ENCODE measurements at places on chromosomes 12 and 14. TPM values are rescaled to one million over a fixed set of nuclear protein-coding genes. Genes with fewer than 3 reads are reported as not detected.

The KCNH3 gene
- 0.66 TPM for total RNA-seq

The CAPZA3 gene
- total RNA-seq = not detected

The FOXA1 gene
- total RNA-seq = not detected

The ADAM21 gene
- total RNA-seq = not detected

DNA sequence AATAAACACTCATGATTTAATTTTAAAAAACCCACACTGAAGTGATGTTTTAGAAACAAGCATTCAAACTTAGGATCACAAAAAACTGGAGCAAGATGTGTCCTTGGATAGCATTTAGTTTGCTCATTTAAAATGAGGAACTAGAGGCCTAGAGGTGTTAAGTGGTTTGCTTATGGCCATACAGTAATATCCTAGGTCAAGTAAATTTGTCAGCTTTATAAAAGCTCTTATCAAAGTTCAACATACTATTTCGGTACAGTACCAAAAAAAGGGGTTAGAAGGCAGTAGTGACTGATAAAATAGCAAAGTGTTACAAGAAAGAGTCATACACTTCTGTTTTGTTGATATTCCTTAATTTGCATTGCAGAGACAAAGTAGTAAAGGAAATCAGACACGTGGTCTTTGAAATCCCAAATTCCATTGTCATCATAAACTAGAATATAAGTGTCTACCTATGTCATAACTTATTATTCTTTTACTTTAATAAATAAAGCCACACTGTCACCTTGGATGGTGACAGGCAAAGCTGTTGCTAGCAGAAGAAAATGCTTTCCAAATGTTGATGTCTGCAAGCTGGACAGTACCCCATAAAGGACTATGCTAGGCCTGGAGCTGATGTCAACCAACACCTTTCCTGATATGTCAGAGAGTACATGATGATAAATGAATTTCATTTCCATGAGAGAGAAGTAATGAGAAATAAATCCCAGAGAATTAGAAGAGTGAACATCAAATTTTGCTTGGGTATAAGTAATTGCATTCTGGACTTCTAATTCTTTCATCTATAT lies 17.6 kb upstream of the SRP54 start:
- no peak for DNase-seq

DNA sequence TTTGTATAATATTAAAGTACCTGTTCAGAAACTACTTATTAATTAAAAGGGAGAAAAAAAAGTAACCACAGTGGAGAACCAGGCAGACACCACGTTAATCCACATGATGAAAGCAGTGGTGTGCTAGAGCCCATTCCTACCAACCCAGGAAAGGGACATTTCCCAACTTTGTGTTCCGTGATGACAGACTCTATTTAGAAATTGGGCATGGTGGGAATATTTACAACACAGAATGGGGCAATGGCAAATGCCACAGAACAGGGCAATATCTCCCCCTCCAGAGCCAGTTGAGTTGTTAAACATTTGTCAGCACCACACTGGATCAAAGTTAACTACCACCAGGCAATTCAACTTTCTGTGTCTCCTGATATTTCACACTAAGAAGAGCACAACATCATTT lies 1.2 kb upstream of the HIGD1C start:
- no peak for DNase-seq

DNA sequence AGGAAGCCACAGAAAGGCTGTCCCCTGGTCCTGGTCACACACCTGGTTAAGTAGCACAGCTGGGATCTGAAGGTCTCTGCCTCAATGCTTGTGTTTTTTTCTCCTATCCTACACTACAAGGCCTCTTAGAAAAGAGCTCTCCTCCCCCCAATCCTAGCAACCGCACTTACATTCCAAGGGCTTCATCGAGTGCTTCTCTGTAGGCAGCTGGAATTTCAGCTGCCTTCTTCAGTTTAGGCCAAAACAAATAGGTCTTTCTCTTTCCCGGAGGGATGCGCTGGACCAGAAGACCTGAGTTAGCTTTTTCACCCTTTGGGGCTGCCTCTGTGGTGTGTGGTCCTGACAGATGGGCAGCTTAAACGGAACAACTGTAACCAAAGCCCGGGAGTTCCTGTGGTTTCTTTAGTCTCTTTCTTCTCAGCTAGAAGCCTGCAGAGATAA lies 109.7 kb downstream of the GPATCH2L start:
- DNase-seq = no peak

GRCh38 chr12:62530596-62530995 lies 64.0 kb downstream of the MON2 start:
- DNase-seq = no peak

GRCh38 chr12:77231501-77231918 lies 166.1 kb upstream of the E2F7 start:
- no peak for DNase-seq

DNA sequence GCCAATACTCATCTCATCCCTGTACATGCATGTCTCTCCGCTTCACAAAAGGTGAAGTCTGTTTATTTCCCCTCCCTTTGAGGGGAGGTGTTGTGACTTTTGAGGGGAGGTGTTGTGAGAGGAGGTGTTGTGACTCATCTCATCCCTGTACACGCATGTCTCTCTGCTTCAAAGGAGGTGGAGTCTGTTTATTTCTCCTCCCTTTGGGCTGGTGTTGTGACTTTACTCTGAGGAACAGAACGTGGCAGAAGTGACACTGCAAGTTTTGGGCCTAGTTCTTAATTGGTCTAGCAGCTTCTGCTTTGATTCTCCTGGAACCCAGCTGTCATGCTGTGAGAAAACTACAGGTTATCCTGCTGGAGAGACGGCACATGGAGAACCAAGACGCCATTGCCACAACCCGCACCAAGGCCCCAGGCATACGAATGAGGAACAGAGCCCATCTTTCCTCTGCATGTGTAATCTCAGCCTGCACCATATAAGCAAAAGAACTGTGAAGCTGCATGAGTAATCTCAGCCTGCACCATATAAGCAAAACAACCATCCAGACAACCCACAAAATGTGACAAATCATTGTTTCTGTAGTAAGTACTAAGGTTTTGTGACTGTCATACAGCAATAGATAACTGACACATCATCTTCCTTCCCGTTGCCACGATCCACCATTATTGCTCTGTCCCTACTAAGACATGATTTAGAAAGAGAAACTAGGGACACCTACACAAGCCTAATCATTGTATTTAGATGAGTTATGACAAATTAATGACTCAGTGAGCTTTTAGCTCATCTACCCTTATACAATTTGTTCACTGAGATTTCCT lies 30.0 kb downstream of the GALNT4 start:
- peak; percentile 39 for DNase-seq

DNA sequence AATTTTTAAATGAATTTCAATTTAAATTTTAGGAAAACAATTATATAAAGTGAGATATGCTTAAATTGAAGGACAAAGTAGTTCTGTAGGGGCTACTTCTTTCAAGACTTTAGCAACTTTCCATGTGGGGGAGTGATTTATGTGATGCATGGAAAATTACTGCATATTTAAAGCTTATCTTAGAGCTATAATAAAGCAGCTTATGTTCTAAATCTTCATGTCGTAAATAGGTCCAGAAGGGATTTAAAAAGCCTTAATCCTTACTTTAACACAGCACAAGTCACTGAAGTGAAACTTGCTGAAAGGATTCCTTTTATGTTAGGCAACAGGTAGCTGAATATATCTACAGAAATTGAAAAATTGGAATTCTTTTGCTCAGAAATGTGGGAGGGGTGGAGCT lies 340.4 kb downstream of the NAV3 start:
- DNase-seq = no peak

GRCh38 chr12:4241592-4241991 lies 32.0 kb upstream of the CCND2 start:
- peak; percentile 60 for DNase-seq

GRCh38 chr14:95256002-95256775 lies 63.5 kb downstream of the CLMN start:
- DNase-seq = no peak

DNA sequence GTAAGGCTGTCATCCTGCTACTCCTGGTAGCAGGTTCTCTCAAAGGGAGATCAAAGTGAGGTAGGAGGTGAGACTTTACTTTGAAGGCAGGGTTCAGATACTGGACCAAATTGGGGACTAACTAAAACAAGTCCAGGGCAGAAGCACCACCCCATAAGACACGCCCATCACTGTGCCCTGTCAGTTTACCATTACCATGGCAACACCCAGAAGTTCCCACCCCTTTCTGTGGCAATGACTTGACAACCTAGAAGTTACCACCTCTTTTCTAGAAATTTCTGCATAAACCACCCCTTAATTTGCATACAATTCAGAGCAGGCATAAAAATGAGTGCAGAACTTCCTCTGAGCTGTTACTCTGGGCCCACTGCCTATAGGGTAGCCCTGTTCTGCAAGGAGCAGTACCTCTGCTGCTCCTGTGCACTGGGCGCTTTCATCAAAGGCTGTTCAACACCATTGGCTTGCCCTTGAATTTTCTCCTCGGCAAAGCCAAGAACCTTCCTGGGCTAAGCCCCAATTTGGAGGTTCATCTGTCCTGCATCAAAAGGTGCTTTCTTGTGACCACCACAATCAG lies 64.8 kb upstream of the MAX start:
- no peak for DNase-seq
